ENCODE measurements at places on chromosomes 7 and 10.

GRCh38 chr7:81902536-81902935 lies 132.7 kb upstream of the HGF start:
- DNase-seq: no peak

DNA sequence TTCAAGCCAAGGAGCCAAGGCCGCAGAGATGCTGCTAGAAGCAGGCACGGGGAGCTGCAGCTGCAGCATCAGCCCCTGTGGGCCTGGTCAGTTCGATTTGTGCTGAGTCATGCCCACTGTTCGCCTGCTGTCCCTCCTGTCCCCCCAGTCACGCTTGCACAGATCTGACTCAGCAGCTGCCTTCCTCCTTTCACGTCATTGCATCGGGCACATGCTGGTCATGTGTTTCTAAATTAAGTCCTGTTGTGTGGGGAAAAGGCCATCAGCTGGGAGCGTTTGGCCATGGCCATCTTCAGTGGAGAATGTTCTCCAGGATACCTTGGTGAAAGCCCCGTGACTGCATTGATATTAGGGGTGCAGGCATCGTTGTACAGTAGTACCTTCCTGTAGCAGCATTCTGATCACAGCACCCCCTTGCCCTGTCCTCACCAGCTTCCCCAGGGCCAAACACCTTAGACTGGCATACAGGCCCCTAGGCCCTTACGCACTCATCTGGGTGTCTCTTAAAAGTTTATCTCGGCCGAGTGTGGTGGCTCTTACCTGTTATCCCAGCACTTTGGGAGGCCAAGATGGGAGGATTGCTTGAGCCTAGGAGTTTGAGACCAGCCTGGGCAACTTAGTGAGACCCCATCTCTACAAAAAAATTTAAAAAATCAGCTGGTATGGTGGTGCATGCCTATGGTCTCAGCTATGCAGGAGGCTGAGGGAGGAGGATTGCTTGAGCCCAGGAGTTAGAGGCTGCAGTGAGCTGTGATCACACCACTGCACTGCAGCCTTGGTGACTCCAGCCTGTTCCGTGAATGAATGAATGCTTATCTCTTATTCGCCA lies 23.2 kb downstream of the POR start:
- no peak for DNase-seq

DNA sequence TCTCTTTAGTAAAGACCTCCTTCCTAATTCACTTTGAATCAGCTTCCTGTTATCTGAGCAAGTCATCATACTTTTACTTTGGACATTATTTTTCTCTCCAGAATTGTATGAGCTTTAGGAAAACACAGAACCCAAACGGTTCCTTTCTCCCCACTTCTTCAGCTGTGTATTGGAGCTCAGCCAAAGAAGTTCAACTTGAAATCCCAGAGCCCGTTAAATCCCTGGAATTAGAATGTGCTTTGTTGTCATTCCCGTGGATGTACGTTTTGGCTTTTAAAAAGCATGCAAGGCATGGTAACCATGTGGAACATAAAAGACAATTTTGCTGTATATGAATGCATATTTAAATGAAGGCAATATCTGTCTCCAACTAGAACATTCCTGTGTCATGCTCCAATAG lies 46.6 kb downstream of the AGMO start:
- no peak for DNase-seq

DNA sequence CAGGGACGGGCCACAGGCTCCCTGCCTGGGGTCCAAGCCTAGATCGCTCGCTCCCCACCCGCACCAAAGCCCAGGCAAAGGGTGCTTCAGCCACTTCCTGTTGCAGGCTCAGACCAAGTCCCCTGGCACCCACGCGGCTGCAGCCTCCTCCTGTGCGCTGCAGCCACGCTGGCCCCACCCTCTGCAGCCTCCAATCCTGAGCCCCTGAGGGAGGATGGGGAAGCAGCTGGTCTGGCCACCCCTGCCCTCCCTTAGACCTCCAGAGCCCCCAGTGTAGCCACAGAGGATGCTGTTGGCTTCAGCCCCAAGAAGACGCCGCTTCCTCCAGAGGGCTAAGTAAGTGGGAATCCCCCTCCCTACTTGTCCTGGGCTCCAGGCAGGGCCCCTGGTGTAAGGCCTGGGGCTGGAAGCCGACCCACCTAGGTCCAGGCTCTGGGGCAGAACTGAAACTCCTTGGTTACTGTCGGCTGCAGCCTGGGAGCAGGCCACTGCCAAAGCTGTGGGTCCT lies 9.4 kb downstream of the LIMK1 start:
- DNase-seq: no peak
